ENCODE measurements at places on chromosomes 5 and 9.

GRCh38 chr9:123217128-123217654 is 51.2 kb downstream of the STRBP start:
- no peak for DNase-seq

- DNase-seq = no peak
Measured at GRCh38 chr5:42638972-42639371, 117.6 kb upstream of the CCDC152 start.

- no peak for DNase-seq
Measured at GRCh38 chr5:7074176-7074575, 321.8 kb upstream of the ADCY2 start.

DNA sequence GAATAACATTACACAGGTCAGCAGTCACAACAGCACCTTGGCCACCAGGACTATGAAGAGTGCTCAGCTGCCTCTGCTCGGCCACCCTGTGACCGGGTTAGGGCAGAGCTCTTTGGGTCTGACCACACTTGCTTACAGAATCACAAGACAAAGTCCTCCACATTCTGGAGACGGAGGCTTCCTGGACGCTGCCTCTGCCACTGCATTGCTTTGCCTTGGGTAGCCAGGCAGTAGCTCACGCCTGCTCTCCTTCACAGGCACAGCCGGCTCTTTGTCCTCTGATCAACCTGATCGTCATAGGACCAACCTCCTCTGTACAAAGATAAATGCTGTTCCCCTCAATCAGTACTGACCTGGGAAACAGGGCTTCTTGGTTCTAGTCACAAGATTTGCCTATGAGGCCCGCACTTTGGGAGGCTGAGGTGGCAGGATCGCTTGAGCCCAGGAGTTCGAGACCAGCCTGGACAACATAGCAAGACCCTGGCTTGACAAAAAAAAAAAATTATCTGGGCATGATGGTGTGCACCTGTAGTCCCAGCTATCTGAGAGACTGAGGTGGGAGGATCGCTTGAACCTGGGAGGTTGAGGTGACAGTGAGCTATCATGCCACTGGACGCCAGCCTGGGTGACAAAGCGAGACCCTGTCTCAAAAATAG is 128.4 kb upstream of the IER5L start:
- DNase-seq = no peak

GRCh38 chr5:72328172-72328571 is 8.0 kb downstream of the PTCD2 start:
- DNase-seq = no peak

DNA sequence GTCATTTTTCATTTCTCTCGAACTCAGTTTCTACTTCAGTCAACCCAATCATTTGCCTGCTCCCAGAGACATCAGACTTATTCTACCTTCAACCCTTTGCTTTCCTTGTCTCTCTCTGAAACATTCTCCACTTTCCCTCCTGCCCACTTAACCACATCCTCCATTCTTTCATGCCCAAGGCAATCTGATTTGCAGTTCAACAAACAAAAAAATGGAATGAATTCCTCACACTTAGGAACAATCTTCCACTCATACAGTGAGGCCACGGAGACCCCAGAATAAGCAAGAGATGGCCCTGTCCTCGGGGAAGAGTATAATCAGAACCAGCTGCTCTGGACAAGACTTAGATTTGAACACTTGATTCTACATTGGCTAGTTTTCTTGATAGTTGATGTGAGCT is 180.5 kb downstream of the RFK start:
- no peak for DNase-seq

DNA sequence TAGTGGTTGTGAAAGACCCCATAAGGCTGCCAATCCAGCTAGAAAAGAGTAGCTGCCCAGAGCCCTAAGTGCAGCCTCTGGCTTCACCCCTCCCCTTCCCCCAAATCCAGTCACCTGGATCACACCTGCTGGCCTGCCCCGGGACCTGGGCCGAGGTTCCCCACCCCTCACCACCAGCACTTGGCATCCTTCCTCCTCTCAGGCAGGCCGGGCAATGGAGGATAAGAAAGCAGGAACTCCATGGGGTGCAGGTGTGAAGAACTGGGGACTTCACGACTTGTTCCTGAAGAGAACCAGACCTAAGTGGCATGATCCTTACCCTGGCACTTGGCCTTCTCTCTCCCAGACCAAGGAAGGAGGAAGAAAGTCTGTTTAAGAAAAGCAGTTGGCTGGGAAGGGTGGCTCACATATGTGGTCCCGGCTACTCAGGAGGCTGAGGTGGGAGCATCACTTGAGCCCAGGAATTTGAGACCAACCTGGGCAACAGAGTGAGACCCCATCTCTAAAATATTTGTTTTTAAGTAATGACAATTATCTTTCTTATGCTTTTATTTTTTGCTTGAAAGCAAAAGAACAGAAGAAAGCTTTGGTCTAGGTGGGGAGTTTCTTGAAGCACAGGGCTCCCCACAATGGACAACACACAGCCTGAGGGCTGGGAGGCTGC is 131.1 kb downstream of the PAX5 start:
- DNase-seq = no peak

GRCh38 chr5:178387061-178387855 is 154.7 kb upstream of the PHYKPL start:
- DNase-seq = no peak

GRCh38 chr5:4027088-4027734 is 431.6 kb downstream of the IRX1 start:
- no peak for DNase-seq

DNA sequence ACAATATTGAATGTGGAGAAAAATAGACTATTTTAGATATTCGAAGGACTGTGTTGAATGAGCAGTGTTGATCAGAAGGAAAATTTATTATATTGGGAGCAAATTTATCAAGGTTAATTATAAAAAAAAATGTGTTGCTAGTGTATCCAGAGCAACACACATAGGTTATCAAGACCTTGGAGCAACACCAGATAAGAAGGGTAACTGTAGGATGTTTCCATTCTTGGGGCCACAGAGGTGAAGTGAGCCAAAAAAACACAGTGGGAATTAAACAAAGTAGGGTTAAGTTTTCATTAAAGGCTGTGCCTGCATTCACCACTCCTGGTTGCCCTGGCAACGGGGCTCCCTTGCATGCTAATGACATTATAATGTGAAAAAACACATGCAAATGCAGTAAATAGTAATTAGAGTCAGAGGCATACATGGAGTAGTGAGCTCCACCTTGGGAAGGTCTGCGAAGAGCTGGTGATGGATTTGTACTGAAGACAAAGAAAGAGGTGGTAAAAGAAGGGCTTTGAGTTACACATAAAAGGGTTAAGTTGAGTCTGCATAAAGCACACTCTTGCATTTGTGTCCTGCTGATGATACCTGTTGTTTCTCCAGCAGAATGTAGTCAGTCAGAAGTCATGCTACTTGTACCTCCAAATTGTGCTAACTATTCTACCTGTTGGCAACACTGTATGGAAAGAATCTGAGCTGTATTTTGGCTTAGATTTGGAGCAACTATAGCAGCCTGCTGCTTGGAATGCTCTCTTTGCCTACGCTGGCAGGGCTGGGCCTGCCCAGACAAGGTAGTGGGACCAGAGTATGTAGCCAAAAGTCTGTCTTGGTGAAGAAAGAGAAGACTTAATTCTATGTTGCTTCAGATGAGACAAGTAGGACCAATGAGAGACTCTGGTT is 59.6 kb downstream of the ATG10 start:
- no peak for DNase-seq

DNA sequence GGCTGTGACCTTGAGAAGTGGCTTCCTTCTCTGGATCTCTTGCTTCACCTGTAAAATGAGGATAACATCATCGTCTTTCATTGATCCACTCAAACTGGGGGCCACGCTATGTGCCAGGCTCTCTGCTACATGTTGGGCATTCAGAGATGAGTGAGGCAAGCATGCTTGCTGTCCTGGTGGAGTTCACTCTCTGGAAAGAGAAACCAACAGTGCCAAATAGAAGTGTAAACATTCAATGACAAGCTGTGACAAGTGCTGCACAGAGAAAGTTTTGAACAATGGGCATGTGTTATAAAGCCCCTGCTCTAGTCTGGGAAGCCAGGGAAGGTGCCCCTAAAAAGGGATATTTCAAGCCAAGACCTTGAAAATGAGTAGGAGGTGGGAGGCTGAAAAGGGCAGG is 50.9 kb upstream of the AFAP1L1 start:
- DNase-seq = no peak

DNA sequence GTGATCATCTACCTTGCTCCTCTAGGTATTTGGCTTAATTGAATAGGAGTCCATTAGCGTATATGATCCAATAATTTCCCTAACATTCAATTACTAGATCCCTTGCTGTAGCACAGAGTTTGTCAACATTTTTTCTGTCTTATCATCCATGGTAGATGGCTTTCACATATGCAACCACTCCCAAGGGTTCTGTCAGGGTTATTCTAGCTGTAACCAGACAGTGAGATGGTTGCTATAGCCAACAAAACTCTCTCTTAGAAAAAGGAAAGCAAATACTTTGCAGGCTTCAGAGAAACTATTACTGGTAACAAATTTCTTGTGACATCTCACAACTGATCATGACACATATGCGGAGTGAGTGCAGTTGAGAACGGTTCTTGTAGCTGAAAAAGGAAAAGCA is 96.2 kb upstream of the EFNA5 start:
- no peak for DNase-seq

DNA sequence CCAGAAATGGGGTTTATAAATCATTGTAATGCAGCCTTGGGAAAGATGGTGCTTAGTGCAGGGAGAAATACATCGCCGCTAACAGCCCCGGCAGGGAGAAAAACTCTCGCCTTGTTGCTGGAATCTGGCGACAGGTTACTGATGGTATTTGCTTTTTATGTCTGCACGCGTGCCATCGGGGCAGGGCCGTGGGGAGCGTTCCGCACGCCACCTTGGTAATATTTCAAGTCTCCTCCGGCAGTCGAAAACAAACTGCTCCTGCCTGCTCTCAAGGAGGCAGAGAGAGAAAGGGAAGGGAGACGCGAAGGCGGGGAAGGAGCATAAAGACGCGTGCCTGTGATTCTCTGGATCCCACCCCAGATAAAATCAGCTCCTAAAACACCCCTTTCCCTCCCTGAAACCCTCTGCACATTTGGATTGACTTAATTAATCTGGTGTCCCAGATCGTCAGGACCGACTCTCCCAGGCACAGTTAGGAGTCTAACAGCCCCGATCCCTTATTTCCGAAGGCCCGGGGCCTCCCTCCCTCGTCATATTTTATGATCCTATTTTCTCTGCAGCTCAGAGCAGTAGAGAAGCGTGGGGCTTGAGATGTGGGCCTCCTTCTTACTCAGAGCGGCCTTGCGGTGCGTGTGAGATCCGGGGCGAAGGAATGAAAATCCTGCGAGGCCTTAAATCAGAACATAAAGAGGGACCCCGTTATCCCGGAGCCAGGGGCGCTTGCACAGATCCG is 47.7 kb downstream of the CFAP77 start:
- DNase-seq = no peak

DNA sequence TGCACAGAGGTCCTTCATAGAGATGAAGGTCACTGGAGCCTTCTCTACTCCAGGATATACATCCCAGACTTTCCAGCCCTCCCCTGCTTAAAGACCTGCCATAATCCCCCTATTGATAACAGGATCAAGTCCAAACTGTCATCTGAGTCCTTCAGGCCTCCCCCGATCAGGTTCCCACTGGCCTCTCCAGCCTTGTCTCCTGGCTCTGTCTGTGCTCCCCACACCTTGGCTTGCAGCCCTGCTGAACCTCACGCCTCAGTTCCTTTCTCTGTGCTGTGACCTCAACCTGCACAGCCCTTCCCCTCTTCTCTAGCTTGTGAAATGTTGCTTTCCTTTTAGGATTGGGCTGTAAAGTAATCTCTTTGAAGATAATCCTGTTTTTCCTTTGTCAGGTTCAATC is 2.5 kb upstream of the HRH2 start:
- DNase-seq = no peak

- no peak for DNase-seq
Measured at GRCh38 chr9:95286151-95286550, 31.4 kb downstream of the FANCC start.

DNA sequence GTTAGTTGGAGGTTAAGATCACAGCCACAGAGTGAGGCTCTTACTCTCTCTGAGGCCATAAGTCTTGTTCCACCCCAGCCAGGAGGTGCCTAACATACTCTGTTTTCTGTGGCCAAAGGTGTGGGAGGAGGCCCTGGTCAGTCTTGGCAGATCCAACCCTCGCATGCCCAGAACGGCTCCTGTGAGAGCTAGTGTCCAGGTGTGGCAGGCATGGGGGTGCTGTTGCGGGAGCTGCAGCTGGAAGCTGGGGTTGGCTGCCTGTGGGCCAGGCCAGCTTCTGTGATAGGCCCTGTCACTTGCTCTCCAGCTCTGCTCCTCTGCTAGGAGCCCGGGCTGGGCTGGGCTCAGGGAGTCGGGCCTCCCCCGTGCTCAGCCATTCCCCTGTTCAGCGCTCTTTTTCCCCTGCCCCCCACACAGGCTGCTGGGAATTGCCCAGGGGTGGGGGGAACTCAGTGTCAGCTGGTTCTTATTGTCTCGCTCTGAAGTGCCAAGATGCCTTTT is 31.6 kb downstream of the IER5L start:
- no peak for DNase-seq

GRCh38 chr9:136109351-136110081 is 9.2 kb downstream of the TMEM250 start:
- peak; percentile 86 for DNase-seq

- no peak for DNase-seq
Measured at GRCh38 chr5:132655821-132656773, 1.9 kb upstream of the IL13 start.

DNA sequence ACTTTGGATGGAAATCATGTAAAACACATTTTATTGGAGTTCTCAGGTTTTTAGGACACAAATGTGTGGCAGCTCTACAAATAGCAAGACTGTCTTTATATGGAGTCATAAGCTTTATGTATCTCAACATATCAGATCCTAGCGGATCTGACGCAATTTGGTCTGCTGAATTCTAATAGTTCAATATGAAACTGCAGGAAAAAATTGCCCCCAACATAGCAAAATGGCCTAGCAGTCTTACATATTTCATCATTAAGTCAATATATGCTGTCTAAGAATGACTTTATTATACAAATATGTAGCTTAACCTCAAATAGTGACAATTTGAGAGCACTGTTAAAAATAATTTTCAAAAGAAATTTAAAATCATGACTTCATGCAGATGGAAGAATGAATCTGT is 244.3 kb downstream of the TAF11L14 start:
- DNase-seq = no peak

- no peak for DNase-seq
Measured at GRCh38 chr5:170306381-170306831, 8.8 kb upstream of the LCP2 start.

DNA sequence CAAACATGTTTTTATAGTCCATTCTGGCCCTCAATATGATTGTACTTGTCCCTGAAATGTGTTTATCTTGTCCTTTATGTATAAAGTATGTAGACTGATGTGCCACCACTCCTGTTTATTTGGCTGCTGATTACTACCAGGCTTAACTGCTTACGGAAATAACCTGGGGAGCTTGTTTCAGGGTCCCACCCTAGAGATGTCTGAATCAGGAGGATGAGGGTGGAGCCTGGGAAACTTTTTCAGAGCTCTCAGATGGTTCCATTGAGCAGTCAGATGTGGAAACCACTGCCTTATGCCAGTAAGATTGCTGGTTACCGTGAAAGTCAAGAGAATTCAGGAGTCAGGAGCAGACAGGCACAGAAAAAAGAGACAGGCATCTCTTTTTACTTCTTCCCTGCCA is 19.2 kb downstream of the SLC23A1 start:
- DNase-seq = no peak
